Frontal cortex (tissue), 4 donors: ENCODE measurements at places on chromosomes 11 and 22.

GRCh38 chr22:21796863-21797262 lies 61.3 kb upstream of the YPEL1 start:
- no peak for DNase-seq

DNA sequence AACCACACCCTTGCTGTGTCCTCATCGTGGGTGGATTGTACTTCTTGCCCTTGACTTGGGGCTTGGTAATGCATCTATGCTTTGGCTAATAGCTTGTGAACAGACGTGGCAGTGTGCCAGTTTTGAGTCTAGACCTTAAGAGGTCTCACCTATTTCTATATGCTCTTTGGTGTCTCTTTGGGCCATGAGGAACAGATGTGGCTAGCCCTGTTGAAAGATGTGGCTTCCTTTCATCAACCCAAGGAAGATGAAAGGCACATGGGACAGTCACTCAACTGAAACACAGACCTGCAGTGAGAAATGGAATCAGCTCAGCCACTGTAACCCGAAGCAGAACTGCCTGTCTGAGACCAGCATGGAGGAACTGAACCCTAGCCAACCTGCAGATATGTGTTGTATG lies 7.9 kb upstream of the NELL1 start:
- DNase-seq, result no peak

DNA sequence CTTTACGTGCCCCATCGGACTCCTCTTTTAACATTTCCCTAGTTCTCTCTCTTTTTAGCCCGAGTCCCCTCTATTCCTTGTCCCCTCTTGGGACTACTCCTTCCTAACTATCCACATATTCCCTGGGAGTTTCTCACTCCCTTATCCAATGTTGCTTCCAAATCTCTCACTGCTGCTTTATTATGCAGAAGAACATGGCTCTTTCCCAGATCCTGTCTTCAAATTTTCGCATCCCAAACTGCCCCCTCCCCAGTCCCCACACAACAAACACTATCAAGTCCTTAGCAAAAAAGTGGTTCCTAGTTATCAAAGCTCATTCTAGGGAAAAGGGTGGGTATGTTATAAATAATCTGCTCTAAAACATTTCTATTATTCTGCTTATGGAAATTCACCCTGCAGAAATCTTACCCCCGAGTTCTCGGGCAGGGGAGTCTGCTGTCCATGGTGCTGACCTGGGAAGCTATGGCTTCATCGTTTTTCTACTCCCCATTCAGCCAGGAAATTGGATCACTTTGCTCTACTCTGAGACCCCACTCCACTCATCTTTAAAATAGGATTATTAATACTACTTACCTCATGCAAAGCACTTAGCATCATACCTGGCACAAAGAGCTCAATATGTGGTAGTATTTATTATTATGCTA lies 393.5 kb downstream of the BUD13 start:
- DNase-seq, result no peak

- no peak for DNase-seq
Observed at GRCh38 chr11:115085461-115086210, 407.3 kb downstream of the NXPE2 start.

DNA sequence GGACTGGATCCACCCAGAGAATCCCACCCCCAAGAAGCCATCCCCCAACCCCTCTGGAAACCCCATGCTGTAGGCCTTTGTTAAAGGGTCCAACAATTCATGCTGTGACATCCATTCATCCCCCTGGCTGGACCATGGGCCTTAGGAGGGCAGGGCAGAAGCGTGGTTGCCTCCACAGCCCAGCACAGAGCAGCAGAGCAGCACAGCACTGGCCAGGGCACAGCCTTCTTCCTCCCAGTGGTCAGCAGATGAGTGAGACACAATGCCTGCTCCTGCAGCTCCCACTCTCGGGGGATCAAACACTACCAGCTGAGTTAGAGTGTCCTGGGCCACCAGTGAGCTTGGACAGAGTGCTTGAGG lies 84.5 kb upstream of the LINC01488 start:
- no peak for DNase-seq
